ENCODE measurements at places on chromosomes 2 and 18. TPM values are rescaled to one million over a fixed set of nuclear protein-coding genes. Genes with fewer than 3 reads are reported as not detected.
A peak's percentile ranks its signal among the peaks of the same experiment; 100 is the strongest.

ADNP2 gene
- 17.3 TPM for total RNA-seq

DAW1 gene
- not detected for total RNA-seq

GRHL1 gene
- 0.77 TPM for total RNA-seq

PTMA gene
- total RNA-seq, result 481 TPM

REL gene
- total RNA-seq, result 2.3 TPM

GRCh38 chr2:58930537-58930936 is 689.4 kb upstream of the FANCL start:
- DNase-seq, result no peak
- no peaks in the 10 kb centered on the region for H3K27me3 ChIP-seq
- H3K4me1 ChIP-seq, result no peaks in the 10 kb centered on the region
- H3K36me3 ChIP-seq, result no peaks in the 10 kb centered on the region

DNA sequence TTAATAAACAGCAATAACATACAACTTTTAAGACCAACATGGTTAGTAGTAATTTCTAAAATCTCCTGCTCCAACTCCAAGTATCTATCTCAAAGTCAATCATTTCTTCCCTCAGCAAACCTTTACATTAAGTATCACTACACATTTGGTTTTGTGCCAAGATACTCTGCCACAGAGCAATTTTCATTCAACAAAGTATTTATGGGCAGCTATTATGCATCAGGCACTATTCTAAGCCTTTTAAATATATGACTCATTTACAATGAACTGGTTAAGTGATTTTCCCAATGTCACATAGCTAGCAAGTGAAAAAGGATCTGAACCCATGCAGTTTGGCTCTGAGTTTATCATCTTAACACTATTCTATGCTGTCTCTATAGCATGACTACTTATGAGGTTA is 264.3 kb downstream of the NOL4 start:
- H3K4me1 ChIP-seq, result no peaks in the 10 kb centered on the region
- no peaks in the 10 kb centered on the region for H3K27me3 ChIP-seq
- no peak overlapping the region for H3K4me3 ChIP-seq
- no peak for DNase-seq

GRCh38 chr2:109032229-109032820 is 43.3 kb upstream of the EDAR start:
- H3K36me3 ChIP-seq, result no peaks in the 10 kb centered on the region
- H3K27ac ChIP-seq, result no peak overlapping the region
- H3K27me3 ChIP-seq, result peaks cover 24% of the 10 kb centered on the region
- no peak overlapping the region for H3K4me3 ChIP-seq
- no peak for DNase-seq

DNA sequence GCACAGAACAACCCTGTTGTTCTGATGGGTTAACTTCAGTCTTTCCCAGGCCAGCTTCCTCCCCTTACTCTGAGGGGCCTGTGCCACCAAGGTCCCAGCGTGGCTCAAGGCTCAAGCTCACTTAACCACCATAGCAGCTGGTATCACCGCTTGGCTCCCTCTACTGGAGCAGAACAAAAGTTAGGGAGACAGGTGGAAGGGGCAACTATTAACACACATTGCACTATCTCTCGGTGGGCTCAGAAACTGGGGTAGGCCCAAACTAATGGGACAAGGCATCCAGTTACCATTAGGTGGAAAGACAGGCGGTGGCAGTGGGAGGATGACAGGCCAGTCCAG is 88.7 kb upstream of the ATL2 start:
- no peaks in the 10 kb centered on the region for H3K4me1 ChIP-seq
- no peak overlapping the region for H3K27ac ChIP-seq
- DNase-seq, result peak; percentile 25
- H3K36me3 ChIP-seq, result no peaks in the 10 kb centered on the region
- H3K27me3 ChIP-seq, result peaks cover 10% of the 10 kb centered on the region

DNA sequence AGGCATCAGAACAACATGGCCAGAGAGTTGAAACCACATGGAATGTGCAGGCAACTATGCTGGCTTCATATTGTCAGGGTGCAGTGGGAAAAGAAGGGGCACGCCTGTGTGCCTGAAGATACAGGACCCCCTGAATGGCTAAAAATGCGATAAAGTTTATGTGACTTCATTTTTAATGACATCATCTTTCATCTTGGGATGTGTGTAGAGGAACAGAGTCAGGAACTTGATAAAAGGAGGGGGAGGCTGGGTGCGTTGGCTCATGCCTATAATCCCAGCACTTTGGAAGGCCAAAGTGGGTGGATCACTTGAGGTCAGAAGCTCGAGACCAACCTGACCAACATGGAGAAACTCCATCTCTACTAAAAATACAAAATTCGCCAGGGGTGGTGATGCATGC is 872.6 kb downstream of the TDRD15 start:
- DNase-seq, result no peak
- no peak overlapping the region for H3K27ac ChIP-seq
- H3K27me3 ChIP-seq, result no peaks in the 10 kb centered on the region
- H3K36me3 ChIP-seq, result no peaks in the 10 kb centered on the region

DNA sequence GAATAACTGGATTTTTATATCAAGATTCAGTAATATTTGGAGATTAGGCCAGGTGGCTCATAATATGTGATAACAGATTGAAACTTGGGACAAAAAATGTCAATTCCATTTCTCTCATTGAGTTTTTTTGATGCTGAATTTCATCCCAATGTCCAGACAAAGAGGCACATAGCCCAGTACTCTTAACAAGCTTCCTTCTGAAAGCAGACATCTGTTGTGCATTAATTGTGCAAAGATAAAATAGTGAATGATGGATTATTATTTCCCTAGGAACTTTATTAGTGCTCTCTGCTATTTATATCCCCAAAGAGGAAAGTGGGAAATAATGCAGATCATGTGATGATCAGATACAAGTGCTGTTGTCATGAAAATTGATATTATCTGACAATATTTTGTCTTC is 234.1 kb downstream of the CCDC102B start:
- no peak for DNase-seq
- H3K4me1 ChIP-seq, result no peaks in the 10 kb centered on the region
- H3K27ac ChIP-seq, result no peak overlapping the region
- H3K27me3 ChIP-seq, result no peaks in the 10 kb centered on the region
- no peaks in the 10 kb centered on the region for H3K36me3 ChIP-seq
- H3K4me3 ChIP-seq, result no peak overlapping the region

DNA sequence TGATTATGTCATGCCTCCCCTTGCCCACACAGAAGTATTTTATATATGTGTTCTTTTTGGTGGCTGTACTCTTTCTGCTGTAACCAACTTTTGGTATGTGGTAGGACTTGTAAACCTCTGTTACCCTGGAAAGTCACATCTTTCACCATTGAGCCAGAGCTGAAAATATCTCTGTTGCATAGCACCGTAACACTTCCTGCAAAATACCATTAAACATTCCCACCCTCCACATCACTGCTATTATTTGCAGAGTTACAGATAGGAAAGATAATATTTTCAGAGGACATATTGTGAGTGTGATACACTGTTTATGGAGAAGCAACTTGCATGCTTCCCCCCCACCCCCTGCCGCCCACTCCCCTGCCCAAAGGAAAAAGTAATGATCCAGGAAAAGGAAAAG is 44.8 kb downstream of the CAB39 start:
- no peaks in the 10 kb centered on the region for H3K27me3 ChIP-seq
- peaks cover 2% of the 10 kb centered on the region for H3K36me3 ChIP-seq
- no peak overlapping the region for H3K4me3 ChIP-seq
- peak; percentile 72 for DNase-seq
- peaks cover 17% of the 10 kb centered on the region for H3K4me1 ChIP-seq

GRCh38 chr2:15751477-15751876 is 159.8 kb downstream of the DDX1 start:
- no peak overlapping the region for H3K27ac ChIP-seq
- H3K4me3 ChIP-seq, result no peak overlapping the region
- no peaks in the 10 kb centered on the region for H3K4me1 ChIP-seq
- no peak for DNase-seq

Measured in fibroblast of lung (primary cell).